Ecto neural progenitor cell (in vitro differentiated cells): ENCODE measurements at places on chromosomes 7 and 10.

DNA sequence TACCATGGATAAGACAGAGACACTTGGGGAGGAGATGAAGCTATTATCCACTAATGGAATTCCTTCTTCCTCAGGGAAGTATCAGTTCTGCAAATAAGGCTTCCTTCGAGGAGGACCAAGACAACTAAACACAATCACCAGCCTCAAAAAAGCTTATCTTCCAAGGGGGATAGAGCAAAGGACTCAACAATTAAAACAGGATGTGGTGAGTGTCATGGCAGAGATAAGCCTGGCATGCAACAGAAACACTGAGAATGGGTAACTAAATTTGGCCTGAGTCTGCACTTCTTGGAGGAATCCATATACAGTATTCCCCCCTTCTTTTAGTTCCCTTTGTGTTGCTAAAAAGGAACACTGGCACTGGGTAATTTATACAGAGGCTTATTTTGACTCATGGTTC, 1285.2 kb downstream of the GATA3 start:
- DNase-seq: no peak

DNA sequence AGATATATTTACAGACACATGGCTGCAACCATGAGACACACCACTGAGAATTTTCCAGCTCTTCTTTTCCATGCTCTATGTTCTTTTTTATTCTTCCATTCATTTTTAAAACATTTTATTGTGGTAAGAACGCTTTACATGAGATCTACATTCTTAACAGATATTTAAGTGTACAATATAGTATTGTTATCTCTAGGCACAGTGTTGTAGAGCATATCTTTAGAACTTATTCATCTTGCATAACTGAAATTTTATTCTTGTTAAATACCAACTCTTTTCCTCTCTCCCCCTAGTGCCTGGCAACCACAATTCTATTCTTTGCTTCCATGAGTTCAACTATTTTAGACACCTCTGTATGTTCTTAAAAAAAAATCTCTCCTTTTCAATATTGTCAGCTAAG, 67.1 kb upstream of the HABP2 start:
- DNase-seq: no peak

DNA sequence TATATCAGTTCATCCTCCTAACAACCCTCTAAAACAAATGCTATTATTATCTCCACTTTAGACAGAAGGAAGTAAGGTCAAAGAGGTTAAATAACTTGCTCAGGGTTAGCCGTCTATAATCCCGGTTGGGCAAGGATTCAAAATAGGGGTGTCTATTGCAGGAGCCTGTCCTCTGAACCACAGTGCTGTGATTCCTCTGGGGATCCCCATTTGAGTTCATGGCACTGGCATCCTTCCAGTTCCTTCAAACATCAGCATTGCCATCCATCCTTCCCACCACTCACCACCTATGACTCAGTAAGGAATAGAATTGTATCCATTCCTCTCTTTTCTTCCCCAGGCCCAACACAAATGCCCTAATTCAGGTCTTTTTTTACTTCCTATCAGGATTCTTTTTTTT, 25.6 kb downstream of the HPS6 start:
- no peak for DNase-seq

GRCh38 chr7:17696422-17696821, 243.9 kb downstream of the SNX13 start:
- no peak for DNase-seq
